ENCODE measurements at places on chromosomes 5 and 9.

DNA sequence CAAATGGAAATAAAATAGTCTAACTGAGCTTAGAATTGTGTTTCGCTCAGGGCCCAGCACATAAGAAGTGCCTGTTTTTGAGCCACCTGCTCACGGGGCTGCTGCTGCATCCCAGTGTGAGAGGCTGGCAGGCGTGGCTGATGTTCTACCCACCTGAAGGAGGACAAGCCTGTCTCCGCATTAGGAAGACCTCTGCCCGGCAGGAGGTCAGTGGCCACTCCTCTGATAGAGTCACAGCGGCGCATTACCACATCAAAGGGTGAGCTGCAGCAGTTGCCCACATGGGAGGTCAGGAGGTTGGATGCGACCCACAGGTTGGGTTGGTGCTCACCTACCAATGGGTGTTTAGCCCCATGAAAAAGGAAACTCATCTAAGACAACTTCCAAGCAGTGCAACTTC is 3.7 kb upstream of the SLC6A7 start:
- DNase-seq: no peak

- DNase-seq: no peak
These were observed 102.3 kb upstream of the MSX2 start for GRCh38 chr5:174622067-174622466.

DNA sequence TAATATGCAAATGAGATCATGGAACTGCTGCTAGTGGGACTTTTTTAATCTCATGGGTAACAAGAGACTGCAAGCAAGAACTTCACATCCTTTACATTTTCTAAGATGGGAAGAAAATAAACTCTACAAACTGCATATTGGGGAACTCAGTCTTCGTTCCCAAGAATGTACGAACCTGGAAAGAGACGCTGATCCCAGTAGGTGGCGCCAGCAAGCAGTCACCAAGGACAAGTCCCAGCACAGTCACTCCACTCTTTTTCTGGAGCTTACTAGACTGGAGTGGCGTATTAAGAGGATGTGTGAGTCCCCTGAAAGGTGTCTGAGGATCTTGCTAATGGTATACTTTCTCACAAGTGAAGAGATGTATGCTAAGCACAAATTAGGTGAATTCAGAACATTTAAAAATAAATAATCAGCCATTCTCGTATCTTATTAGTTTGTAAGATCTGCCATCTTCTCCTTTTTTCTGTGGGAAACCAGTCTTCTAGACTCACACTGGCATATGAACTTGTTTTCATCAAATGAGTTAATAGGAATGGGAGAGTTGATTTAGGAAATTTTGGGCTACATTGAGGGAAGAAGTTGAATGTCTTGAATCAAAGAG is 16.0 kb upstream of the PUM3 start:
- peak; percentile 45 for DNase-seq

DNA sequence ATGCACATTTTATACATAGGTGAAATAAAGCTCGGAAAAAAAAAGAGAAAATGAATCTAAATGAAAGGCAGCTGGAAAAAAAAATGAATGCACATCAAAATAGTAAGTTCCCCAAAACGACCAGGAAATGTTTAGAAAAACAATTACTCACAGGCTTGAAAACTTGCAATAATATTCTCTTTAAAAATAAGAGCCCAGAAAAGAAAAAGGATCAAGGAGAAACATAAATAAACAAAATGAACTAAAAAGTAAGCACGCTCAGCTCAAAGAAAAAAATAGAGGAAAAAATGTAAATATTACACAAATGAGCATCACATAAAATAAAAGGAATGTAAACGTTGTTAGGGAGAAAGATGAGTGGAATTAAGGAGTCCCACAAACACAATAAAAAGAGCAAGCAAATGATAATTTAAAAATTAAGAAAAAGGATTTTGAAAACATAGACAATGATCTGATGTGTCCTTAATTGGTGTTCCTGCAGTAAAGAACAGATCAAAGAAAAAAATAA is 54.2 kb downstream of the SLC27A6 start:
- no peak for DNase-seq

DNA sequence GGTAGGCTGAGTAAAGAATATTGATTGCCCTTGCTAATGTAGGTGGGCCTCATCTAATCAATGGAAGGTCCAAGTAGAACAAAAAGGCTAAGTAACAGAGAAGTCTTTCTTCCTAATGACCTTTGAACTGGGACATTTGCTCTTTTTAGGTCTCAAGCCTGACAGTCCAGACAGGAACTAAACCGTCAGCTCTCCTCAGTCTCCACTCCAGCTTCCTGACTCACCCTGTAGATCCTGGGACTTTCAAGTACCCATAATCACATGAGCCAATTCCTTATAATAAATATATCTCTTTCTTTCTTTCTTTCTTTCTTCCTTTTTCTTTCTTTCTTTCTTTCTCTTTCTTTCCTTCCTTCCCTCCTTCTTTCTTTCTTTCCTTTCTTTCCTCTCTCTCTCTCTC is 479.5 kb upstream of the PAPPA start:
- no peak for DNase-seq

DNA sequence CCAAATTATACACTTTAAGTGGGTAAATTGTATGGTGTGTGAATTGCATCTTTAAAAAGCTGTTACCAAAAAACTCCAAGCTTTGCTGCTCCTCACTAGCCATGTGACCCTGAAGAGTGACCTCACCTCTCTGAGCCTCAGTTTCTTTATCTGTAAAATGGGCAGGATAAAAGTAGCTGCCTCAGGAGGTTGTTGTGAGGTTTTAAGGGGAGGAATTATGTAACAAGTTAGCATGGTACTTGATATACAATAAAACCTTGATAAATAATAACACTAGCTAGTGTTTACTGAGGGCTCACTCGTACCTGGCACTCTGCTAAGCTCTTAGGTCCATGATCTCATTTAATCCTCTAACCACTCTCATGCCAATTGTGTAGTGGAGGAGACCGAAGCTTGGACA is 19.0 kb upstream of the PHF19 start:
- DNase-seq: no peak

DNA sequence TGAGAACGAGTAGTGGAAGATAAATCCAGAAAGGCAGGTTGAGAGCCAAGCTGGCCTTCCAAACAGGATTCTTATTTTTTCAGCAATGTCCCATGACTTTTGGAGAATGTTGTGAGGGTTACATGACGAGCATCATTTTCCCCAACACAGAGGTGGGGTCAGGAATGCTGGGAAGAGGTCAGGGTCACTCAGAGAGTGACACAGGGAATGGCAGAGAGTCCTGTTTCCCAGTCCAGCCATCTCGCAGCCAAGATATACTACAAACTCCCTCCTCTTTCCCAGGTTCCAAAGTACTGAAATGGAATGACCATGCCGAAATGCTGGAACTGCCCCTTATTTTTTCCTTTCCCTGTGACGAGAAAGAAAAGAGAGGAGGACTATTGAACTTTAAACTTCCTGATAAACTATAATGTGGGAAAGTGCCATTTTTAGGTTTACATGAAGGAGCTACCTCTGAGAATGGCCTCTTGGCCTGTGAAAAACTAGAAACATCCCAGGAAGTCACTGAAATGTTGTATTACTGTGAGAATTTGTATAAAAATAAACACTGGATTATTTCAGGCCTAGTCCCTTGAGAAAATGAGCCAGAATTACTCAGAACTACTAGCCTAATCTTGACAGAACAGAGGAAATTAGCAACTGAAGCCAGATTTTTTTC is 420.4 kb downstream of the CETN3 start:
- no peak for DNase-seq

GRCh38 chr9:10007356-10007755 is 605.4 kb downstream of the PTPRD start:
- no peak for DNase-seq

GRCh38 chr5:58979090-58979489 is 396.2 kb downstream of the RAB3C start:
- DNase-seq: no peak

DNA sequence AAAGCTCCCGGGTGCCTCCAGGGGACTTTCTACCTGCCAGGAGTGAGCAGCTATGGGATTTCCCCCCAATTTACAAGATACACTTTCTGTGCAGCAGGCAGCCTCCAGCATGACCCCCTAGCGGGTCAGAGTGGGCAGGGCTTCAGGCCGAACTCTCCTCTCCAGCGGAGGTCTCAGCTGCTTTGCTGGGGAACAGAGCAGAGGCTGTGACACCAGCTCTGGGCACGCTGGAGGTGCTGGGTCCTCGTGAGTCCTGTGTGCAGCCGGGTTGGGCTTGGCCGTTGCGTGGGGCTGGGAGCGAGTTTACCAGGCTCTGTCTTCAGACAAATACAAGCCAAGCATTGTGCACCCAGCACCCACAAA is 2.9 kb downstream of the NRARP start:
- DNase-seq: no peak

DNA sequence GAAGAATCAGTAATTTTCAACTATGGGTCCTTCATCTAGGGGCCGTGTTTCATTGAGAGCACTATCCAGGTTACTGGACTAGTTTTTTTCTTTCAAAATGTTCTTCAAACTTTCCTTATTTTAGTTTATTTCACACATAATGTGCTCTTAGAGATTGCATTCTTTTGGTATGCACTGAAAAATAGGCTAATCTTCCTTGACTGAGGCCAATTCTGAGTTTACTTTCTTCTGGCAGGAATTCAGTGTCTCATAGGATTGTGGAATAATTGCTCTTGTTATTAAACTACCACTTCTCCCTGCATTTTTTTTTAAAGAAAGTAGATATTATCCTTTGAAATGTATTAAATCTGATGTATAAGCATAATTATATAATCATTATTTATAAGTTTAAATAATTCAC is 624.5 kb downstream of the RAB3C start:
- no peak for DNase-seq

DNA sequence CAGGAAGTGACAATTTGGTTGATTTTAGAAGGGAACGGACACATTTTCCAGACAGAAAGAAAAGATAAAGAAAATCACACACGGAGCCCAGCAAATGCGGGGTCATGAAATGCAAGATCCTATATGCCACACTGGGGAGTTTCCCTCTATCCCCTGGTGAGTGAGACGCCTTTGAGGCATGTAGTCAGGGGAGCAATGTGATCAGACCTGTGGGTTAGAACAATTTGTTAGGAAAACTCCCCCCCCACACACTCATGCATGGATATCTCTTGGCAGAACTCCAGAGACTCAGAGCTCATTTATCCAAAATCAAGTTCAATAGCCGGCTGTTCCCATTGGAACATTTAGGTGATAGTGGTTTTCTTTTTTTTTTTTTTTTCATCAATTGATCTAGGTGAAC is 71.7 kb upstream of the TRIO start:
- DNase-seq: no peak

DNA sequence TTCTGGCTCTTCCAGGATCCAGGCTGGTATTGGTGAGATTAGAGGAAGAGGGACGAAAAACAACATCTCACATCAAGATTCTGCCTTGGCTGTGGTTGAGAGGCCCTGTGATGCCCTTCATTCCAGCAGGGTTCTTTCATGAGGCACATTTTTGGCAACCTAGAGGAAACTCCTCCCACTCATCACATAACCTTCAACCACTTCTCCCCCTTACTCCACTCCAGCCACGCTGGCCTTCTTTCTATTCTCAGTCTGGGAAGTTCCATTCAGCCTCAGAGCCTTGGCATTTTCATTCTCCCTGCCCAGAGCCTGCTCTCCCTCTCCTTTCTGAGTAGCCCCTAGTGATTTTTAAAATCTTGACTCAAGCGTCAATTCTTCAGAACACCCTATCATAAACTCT is 337.5 kb downstream of the ZSWIM6 start:
- DNase-seq: no peak

DNA sequence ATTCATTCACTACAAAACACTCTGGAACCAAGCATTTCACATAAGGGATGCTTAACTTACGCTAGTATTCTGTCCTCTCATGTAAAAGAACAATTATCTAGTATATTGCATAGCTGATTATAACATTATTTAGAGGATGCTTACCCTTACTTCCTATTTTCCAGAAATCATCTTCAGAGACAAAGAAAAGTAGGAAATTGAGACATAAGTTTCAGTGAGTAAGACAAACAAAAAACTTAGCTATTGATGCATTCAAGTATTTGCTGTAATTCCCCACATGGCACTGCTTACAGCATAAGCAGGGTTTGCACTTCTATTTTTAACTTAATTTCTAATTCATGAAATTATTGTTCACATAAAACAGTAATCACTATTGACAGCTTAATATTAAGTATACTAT is 104.8 kb upstream of the SREK1 start:
- no peak for DNase-seq

DNA sequence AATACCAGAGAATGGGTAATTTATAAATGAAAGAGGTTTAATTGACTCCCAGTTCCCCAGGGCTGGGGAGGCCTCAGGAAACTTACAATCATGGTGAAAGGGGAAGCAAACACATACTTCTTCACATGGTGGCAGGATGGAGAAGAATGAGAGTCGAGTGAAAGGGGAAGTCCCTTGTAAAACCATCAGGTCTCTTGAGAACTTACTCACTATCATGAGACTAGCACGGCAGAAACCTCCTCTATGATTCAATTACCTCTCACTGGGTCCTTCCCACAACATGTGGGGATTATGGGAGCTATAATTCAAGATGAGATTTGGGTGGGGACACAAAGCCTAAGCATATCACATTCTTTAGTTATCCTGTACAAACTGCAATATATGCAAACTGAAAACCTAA is 609.4 kb downstream of the MTRR start:
- DNase-seq: no peak

- DNase-seq: no peak
These were observed 121.7 kb upstream of the FAM120A start for GRCh38 chr9:93329629-93330280.

- DNase-seq: no peak
These were observed 264.0 kb upstream of the ITGA1 start for GRCh38 chr5:52523701-52524100.

- DNase-seq: no peak
These were observed 628 bp downstream of the PPP2R2B start for GRCh38 chr5:146877783-146878475.

DNA sequence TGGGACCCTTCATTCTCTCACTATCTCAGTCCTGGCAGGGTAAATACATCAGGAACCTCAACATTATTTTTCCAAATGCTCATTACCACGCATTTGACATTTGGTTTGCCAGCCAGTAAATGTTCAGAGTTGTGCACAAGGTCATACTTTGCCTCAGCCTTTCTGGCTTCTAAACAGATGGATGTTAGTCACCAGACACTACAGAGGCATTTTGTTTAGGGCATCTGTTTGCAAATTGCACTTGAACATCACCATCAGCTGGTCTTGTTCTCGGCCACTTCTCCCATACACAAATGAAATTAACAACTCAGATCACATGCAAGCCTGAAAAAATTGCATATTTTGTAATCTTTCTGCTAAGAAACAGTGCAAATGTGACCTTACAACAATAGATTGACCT is 75.0 kb upstream of the SLC1A1 start:
- DNase-seq: no peak

DNA sequence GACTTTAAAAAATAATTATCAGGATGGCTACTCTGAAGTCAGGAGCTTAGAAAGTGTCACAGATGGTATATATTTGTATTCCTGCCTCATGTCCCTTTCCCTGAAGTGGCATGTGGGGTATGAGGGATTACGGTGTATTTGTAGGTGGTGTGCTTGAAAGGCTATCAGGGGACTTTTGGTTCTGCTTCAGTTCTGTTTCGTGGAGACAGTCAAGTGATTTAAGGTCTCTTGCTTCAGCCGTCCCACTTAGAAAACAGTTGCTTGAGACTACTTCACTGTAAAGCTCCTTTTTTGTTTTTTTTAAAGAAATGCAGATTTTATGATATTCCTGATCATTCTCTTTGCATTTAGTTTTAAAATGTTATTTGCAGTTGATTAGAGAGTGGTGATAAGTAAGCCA is 18.3 kb downstream of the PARP8 start:
- DNase-seq: no peak

GRCh38 chr5:168168978-168169698 is 122.3 kb upstream of the WWC1 start:
- DNase-seq: no peak
